Activated gamma-delta T cell treated with Interleukin-2 at 50 U/mL for 16 hours (primary cell): ENCODE measurements at places on chromosomes 12 and 14.

DNA sequence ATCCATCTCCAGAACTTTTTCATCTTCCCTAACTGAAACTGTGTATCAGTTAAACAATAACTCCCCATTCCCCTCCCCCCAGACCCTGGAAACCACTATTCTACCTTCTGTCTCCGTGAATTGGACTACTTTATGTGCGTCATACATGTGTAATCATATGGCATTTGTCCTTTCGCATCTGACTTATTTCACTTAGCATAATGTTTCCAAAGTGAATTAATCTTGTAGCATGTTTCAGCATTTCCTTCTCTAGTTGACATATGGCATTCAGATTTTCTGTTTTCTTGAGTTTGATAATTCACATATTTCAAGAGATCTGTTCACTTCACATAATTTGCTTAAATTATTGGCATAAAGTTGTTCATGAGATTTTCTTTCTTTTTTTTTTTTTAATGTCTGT, 9.8 kb downstream of the CYP46A1 start:
- DNase-seq: no peak

GRCh38 chr12:129559776-129560175, 344.0 kb downstream of the TMEM132D start:
- DNase-seq: no peak

GRCh38 chr14:95040708-95041476, 116.4 kb downstream of the DICER1 start:
- DNase-seq: no peak

DNA sequence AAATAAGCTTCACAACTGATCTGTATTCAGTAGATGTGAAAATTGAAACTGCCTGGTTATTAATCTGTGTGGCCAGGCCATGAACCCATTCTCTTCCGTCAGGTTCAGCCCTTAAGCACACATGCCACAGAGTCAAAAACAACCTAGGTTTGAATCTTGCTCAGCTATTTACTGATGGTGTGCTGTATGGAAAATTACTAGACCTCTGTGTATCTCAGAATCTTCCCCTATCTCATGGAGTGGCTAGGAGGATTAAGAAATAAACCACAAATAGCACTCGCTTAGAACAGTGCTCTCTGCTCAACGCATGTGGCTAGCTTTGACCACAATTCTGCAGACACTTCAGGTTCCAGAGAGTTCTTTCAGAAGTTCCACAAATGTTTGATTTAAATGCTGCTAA, 240.7 kb upstream of the PLEKHG7 start:
- no peak for DNase-seq

DNA sequence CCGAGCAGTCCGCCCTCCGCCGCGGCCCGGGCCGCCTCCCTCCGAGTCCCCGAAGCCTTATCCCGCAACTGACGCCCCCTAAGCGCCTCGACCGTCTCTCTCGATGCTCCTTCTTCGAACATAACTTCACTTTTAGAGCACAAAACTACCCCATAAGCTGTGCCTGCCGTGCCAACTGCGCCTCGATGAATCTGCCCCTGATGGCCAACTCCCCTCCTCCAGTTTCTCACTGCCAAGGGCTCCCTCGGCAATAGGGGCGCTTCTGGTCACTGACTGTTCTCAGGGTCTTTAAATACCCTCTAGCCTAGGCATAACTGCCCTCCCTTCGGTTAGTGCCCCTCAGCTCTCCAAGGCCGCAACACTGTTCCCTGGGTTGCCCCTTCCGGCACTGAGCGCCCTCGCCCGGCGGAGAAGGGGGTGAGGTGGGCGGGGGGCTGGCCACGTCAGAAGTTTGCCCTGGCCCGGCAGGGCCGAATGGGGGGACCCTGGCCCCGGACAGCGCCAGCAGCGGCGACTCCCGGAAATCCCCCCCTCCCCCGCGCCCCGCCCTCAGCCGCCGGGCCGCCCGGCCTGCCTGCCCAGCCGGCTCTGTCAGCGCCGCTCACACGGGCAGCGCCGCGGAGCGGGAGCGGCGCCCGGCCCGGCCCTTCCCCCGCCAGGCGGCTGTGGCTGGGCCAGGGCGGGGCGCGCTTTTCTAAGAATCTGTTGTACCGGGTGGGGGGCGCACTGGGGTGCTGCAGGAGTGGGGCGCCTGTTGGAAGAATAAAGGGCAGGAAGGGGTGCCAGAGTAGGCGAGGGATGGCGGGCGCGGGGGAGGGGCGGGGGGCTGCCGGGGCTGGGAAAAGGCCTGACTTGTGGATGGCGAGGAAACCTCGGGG, 10.6 kb downstream of the RARG start:
- DNase-seq: peak; percentile 42

- DNase-seq: no peak
Measured at GRCh38 chr14:104341532-104342434, 203.4 kb downstream of the KIF26A start.

GRCh38 chr12:1634590-1635191, 5.7 kb downstream of the WNT5B start:
- DNase-seq: peak; percentile 54

DNA sequence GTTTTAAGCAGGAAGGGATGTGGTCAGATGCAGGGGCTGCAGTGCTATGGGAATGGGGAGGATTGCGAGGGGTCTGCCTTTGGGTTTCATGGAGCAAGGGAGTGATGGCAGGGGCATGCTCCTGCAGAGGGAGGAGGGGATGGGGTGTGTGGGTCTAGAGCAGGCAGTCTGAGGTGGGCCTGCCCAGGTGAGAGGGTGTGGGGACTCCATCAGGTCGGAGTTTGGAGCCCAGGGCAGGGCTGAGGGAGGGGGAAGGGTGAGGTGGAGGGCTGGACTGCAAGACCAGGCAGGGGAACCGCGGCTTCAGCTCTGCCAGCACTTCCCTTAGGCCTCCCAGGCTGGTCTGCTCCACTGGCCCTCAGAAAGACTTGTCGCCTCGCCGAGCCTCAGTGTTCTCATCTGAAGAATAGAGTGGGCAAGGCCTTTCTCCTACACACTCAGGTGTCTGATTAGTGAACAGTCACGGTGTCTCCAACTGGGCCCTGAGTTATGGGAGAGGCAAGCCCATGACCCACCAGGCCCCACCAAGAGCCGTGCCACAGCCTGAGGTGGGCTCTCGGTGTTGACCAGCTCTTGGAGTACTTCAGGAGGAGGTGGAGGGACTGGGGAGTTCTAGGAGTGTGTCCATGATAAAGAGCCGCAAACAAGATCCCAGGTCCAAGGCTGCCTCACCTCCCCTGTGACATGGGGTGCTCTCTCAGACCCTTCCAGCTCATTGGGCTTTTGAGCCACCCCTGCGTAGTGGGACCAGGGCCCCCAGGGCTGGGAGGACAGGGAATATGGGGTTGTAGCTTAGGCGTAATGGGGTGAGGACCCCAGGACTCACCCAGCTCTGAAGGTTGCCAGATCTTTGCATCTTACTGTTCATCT, 20.1 kb upstream of the KRT80 start:
- no peak for DNase-seq

DNA sequence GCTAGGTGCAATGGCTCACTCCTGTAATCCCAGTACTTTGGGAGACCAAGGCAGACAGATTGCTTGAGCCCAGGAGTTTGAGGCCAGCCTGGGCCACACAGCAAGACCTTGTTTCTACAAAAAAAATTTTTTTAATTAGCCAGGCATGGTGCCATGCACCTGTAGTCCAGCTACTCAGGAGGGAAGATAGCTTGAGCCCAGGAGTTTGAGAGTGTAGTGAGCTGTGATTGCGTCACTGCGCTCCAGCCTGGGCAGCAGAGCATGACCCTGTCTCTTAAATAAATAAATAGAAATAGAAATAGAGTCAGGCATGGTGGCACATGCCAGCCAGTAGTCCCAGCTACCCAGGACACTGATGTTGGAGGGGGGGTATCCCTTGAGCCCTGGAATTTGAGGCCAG, 36.7 kb upstream of the CLIP1 start:
- no peak for DNase-seq

DNA sequence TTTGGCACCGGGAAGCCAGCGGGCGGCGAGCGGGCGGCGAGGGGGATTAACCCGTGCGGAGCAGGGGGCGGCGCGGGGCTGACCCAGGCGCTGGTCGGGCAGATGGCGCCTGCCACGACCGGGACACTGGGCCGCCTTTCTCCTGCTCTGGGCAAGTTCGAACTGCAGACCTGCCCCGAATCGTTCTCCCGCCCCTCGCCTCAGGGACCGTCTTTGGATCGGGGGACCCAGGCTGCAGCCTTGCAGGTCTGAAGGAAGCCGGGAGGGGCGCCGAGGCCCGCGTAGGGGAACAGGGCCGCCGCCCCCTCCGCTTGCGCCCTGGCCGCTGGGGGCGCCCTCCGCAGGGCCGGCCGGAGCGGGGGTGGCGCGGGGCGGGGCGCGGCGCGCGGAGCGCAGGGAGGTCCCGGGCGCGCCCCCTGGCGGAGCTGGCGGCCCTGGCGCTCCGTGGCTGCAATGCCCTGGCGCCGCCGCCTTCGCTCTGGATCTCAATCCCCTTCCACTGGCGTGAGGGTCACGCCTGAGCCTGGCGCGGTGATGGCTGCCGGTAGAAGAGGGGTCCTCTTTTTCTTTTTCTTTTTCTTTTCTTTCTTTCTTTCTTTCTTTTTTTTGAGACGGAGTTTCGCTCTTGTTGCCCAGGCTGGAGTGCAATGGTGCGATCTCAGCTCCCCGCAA, 449 bp upstream of the LTBP2 start:
- DNase-seq: peak; percentile 79

DNA sequence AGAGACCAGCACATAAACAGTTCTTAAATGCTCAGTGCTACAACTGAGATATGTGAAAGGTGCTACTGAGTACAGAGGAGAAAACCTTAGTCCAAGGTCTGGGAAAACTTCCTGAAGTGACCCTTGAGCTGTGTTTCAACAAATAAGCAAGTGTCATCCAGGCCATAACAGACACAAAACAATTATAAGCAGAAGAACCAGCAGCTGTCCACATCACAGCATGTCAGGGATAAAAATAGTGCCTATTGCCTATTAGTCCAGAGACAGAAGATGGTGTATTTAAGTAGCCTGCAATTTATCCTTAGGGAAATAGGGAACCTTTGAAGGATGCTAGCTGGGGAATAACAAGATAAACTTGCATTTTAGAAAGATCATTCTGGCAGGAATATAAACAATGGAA, 237.8 kb downstream of the SPTSSA start:
- no peak for DNase-seq

GRCh38 chr14:76962303-76962660, 66.2 kb downstream of the IRF2BPL start:
- no peak for DNase-seq

DNA sequence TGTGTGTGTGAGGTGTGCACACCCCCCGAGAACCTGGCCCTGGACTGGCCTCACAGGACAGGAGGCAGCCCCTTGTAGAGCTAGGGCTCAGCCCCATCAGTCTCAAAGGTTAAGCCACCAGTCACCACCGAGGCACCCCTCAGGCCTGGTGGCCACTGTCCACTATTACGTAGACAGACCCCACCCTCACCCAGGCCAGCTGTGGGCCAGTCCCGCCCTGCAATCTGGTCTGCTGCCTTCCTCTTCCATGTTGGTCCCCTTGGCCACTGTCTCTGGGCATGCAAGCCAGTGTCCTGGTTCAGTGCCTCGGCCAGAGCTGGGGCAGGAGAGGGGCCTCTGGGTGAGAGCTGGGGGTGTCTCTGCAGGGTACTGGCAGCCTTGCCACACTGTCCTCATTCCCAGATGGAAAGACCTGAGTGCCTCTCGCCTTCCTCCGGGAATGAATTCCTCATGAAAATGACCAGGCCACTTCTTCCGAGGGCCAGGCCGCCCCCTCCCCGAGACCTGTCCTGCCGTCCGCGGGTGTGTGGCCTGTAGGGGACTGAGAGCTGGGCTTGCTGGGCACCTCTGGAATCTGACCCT, 897 bp upstream of the TEX22 start:
- no peak for DNase-seq

DNA sequence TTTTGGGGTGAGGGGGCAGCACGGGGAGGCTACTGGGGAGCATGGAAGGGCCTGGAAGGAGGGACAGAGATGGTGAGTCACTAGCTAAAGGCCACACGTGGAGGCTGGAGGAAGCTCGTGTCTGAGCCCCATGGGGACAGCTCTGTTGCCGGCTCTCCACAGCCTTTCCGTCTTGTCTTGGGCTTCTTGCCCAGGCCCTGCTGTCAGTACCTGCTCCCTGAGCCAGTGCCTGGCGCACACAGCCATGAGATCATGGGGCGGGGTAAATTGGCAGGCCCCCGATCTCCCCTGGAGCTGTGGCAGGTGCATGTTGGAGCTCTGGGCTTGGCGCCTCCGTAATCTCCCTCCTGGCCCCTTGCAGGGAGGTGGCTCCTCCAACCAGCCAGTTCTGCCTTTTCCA, 16.1 kb upstream of the KRT80 start:
- no peak for DNase-seq
